Astrocyte (in vitro differentiated cells and primary cell): ENCODE measurements at places on chromosomes 7 and 10. TPM values are rescaled to one million over a fixed set of nuclear protein-coding genes. Genes with fewer than 3 reads are reported as not detected.

Gene AKR1C8
- total RNA-seq: not detected in 2 replicates

Gene PTPRN2
- 0.09 TPM in 1 of 2 replicates, not detected in the other for total RNA-seq

Gene ZNF736
- total RNA-seq: 3.7 and 4.4 TPM in 2 replicates

Gene PSD
- 8.8 and 11.7 TPM in 2 replicates for total RNA-seq

Gene CLCN1
- total RNA-seq: not detected in 2 replicates

Gene OR2A42
- total RNA-seq: not detected in 2 replicates

Gene WNT2
- total RNA-seq: 0.07 and 0.24 TPM in 2 replicates

Gene LEP
- total RNA-seq: not detected in 2 replicates

Gene FOXP2
- 3.3 and 3.4 TPM in 2 replicates for total RNA-seq

GRCh38 chr10:98349508-98349922, 65.5 kb downstream of the PYROXD2 start:
- no peak overlapping the region for H3K4me3 ChIP-seq
- H3K27me3 ChIP-seq: peaks cover 3% of the 10 kb centered on the region
- peak overlapping the region; percentile 44 for H3K27ac ChIP-seq

GRCh38 chr7:111256391-111256790, 165.5 kb downstream of the LRRN3 start:
- no peaks in the 10 kb centered on the region for H3K27me3 ChIP-seq
- DNase-seq: no peak
- H3K4me1 ChIP-seq: no peaks in the 10 kb centered on the region
- H3K4me3 ChIP-seq: no peak overlapping the region
- no peaks in the 10 kb centered on the region for H3K36me3 ChIP-seq
- H3K27ac ChIP-seq: no peak overlapping the region

DNA sequence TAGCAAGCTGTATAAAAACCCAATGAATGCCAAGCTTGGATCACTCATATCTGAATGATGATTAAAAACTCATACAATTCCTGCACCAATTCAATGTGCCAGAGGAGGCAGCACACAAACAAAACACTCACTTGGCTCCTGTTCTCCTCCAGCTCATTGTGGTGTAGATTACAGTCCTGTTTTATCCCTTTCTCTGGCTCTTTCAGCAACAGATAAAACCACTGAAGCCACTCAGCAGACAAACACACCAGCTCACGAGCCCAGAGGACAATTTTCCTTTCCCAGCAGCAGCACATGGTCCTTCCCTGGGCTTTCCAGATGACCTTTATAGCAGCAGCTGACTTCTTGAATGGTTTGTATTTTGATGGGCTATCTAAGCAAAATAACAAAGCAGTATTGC, 107.3 kb upstream of the STARD3NL start:
- H3K4me1 ChIP-seq: no peaks in the 10 kb centered on the region
- H3K27me3 ChIP-seq: no peaks in the 10 kb centered on the region
- H3K4me3 ChIP-seq: no peak overlapping the region
- no peaks in the 10 kb centered on the region for H3K36me3 ChIP-seq
- peak; percentile 31 for DNase-seq

DNA sequence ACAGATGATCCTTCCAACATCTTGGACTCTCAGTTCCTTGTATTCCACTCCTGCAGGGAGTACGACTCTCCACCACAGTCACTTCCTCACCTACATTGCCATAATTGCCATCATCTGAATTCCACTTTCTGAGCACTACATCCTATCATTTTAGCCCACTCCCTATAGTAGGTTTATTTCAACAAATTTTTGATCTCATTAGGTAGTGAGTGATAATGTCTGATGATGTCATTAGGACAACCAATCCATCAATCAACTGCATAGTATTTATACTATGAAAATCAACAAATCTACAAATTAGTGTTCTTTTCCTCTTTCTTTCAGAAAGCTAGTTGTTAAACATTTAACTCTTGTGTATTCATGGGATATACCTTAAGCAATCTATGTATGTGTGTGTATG, 13.7 kb upstream of the TRA2A start:
- no peak for DNase-seq
- H3K4me1 ChIP-seq: no peaks in the 10 kb centered on the region

- no peak for DNase-seq
- no peak overlapping the region for H3K27ac ChIP-seq
- H3K27me3 ChIP-seq: no peaks in the 10 kb centered on the region
- no peaks in the 10 kb centered on the region for H3K4me1 ChIP-seq
- no peak overlapping the region for H3K4me3 ChIP-seq
Measured at GRCh38 chr10:13402021-13402420, 53.9 kb upstream of the SEPHS1 start.

- peaks cover 33% of the 10 kb centered on the region for H3K27me3 ChIP-seq
- peaks cover 6% of the 10 kb centered on the region for H3K4me1 ChIP-seq
- H3K27ac ChIP-seq: no peak overlapping the region
- H3K4me3 ChIP-seq: no peak overlapping the region
- no peak for DNase-seq
Measured at GRCh38 chr10:62727934-62728333, 76.6 kb upstream of the ADO start.

- H3K27ac ChIP-seq: no peak overlapping the region
- no peak overlapping the region for H3K4me3 ChIP-seq
- H3K27me3 ChIP-seq: no peaks in the 10 kb centered on the region
Measured at GRCh38 chr7:6228361-6229229, 43.8 kb downstream of the CYTH3 start.

GRCh38 chr10:95389176-95389575, 98.4 kb upstream of the PDLIM1 start:
- H3K27me3 ChIP-seq: no peaks in the 10 kb centered on the region
- no peak overlapping the region for H3K27ac ChIP-seq
- no peak overlapping the region for H3K4me3 ChIP-seq
- DNase-seq: no peak

DNA sequence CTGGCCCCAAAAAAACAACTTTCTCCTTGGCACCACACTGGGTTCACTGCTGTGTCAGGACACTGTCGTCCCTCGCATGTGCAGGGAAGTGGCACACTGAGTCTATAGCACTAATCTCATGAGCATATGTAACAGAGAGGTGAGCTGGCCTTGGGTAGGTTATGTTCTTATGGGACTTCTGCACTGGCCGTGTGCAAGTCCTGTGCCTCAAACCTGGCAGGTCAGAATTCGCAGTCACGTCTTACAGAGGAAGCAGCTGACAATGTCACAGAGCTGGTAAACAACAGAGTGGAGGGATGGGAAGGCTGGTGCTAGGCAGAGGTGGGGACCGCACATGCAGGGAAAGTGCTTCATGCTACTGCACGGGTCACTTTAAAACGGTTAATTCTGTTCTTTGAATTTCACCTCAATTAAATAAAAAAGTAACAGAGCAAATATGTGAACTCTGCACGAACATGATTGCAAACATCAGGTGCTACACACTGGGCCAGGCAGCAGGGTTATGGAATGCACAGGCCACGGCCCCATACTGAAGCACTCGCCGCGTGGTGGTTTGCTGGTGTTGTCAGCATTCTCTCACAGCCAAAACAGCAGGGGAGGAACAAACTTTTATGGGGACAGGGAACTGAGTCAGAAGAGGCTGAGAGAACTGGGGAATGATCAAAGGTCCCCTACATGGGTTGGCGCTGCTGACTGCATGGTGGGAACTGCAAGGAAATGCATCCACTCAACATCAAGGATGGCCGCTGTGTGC, 54.2 kb downstream of the VOPP1 start:
- no peaks in the 10 kb centered on the region for H3K27me3 ChIP-seq
- no peak for DNase-seq
- H3K36me3 ChIP-seq: peaks cover 25% of the 10 kb centered on the region
- H3K27ac ChIP-seq: no peak overlapping the region

DNA sequence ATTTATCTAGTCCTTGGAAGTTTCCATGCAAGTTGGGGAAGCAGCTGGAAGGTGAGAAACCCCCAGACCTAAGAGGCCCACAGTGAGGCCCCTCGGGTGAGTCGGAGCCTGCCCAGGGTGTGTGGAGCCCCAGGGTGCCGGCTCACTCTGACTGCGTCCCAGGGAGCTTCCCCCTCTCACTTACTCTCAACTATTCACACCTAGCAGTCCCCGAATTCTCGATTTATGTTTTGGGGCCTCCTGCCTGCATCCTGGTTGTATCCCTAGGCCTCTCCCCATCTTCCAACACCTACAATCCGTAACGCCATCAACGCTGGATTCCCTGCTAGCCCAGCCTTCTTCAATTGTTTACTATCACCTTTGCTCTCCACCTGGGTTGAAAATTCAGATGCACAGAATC, 63.9 kb downstream of the PRKAG2 start:
- H3K4me3 ChIP-seq: no peak overlapping the region
- peaks cover 13% of the 10 kb centered on the region for H3K4me1 ChIP-seq
- H3K27me3 ChIP-seq: peaks cover 12% of the 10 kb centered on the region
- no peak overlapping the region for H3K27ac ChIP-seq
- DNase-seq: no peak

DNA sequence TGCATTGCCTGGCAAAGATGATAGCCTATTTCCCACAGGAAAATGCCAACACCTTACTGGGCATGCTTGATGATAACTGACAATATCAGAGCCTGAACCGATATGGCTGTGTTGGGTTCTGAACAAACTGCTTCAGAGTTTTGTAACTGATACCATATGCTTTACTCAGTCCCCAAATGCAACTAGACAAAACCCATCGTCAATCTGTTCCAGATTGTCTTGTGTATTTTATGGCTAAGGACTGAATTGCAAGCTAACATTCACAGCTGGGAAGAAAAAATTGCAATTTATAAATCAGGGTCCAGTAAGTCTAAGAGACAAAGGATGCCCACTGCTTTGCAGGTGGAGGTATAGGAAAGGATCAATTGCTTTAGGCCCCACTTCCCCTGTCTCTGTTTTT, 116.8 kb upstream of the WNT16 start:
- H3K36me3 ChIP-seq: no peaks in the 10 kb centered on the region
- no peaks in the 10 kb centered on the region for H3K4me1 ChIP-seq
- no peaks in the 10 kb centered on the region for H3K27me3 ChIP-seq
- no peak for DNase-seq

- no peaks in the 10 kb centered on the region for H3K27me3 ChIP-seq
- DNase-seq: no peak
- no peaks in the 10 kb centered on the region for H3K36me3 ChIP-seq
- peaks cover 9% of the 10 kb centered on the region for H3K4me1 ChIP-seq
- H3K27ac ChIP-seq: no peak overlapping the region
- no peak overlapping the region for H3K4me3 ChIP-seq
Measured at GRCh38 chr7:42075418-42075817, 161.6 kb downstream of the GLI3 start.

DNA sequence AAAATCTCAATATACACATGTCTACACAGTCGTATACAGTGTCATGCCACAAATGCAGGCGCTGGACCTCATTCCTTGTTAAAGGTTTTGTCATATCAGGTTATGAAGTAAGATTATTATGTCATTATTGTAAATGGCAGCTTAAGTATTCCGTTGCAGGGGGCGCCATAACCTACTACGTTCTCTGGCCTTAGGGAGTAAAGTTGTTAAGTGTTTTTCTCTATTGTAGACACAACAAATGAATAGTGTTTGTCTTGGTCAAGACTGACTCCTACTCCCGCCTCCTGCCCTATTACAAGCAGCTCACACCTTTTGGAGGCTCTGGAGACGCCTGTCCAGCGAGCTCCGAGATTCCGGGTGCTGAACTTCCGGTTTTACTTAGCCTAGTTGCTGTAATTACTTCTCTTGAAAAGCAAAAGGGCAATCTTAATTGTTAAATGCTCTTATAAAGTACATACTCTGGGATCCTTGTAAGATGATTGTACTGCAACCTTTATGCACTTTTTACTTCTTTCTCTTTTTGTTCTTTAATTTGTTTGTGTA, 994 bp downstream of the GATAD1 start:
- peak overlapping the region; percentile 72 for H3K4me3 ChIP-seq
- H3K27me3 ChIP-seq: no peaks in the 10 kb centered on the region
- DNase-seq: peak; percentile 52
- H3K27ac ChIP-seq: peak overlapping the region; percentile 48
- H3K36me3 ChIP-seq: peaks cover 34% of the 10 kb centered on the region

DNA sequence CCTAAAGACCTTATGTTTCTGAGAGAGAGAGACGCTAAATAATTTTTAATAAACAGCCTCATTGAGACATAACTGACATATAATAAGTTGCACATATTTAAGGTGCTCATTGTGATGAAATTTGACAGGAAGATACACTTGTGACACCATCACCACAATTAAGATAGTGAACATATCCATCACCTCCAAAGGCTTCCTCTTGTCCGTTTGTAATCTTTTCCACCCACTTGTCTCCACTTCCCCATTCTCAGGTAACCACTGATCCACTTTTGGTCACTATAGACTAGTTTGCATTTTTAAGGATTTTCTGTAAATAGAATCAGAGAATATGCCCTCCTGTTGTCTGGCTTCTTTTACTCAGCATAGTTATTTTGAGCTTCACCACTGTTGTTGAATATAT, 195.1 kb upstream of the WDR11 start:
- H3K27ac ChIP-seq: no peak overlapping the region
- H3K4me3 ChIP-seq: no peak overlapping the region
- no peaks in the 10 kb centered on the region for H3K4me1 ChIP-seq

GRCh38 chr7:144057954-144058353, 9.2 kb downstream of the OR2A5 start:
- no peak overlapping the region for H3K4me3 ChIP-seq
- no peaks in the 10 kb centered on the region for H3K4me1 ChIP-seq
- H3K36me3 ChIP-seq: no peaks in the 10 kb centered on the region
- H3K27ac ChIP-seq: no peak overlapping the region
- DNase-seq: no peak

- peaks cover 59% of the 10 kb centered on the region for H3K4me1 ChIP-seq
- peaks cover 2% of the 10 kb centered on the region for H3K27me3 ChIP-seq
- DNase-seq: no peak
- no peak overlapping the region for H3K4me3 ChIP-seq
- H3K27ac ChIP-seq: no peak overlapping the region
Measured at GRCh38 chr10:73890261-73890660, 15.9 kb upstream of the CAMK2G start.

DNA sequence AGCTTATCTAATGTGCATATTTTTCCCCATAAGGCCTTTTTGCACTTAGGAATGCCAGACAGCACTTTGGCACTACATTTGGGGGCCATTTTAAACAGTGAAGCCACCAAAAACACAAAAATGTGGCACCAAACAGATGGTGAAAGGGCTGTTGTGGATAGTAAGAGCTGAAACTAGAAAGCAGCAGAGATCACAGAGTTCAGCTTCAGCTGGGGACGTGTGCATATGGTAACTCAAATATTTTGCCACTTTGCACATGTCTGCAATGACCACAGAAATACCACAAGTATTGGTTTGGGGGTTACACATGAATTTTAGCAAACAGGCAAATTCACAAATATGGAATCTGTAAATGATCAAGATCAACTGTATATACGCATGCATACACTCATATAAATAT, 72.8 kb downstream of the PODXL start:
- no peak overlapping the region for H3K27ac ChIP-seq
- no peaks in the 10 kb centered on the region for H3K27me3 ChIP-seq
- DNase-seq: peak; percentile 8
- peaks cover 6% of the 10 kb centered on the region for H3K36me3 ChIP-seq
- H3K4me1 ChIP-seq: peaks cover 13% of the 10 kb centered on the region

- peaks cover 17% of the 10 kb centered on the region for H3K4me1 ChIP-seq
- peak; percentile 64 for DNase-seq
- no peak overlapping the region for H3K4me3 ChIP-seq
- H3K27ac ChIP-seq: no peak overlapping the region
Measured at GRCh38 chr10:29600067-29600466, 34.7 kb downstream of the SVIL start.

GRCh38 chr10:71077143-71077581, 135.2 kb upstream of the UNC5B start:
- DNase-seq: no peak
- H3K4me3 ChIP-seq: no peak overlapping the region
- no peak overlapping the region for H3K27ac ChIP-seq
- no peaks in the 10 kb centered on the region for H3K36me3 ChIP-seq

GRCh38 chr7:130154131-130154500, 51.1 kb downstream of the TMEM209 start:
- peaks cover 9% of the 10 kb centered on the region for H3K4me1 ChIP-seq
- no peak for DNase-seq
- no peak overlapping the region for H3K27ac ChIP-seq
- H3K36me3 ChIP-seq: no peaks in the 10 kb centered on the region
- no peak overlapping the region for H3K4me3 ChIP-seq
